ENCODE measurements at places on chromosomes 3 and 15. TPM values are rescaled to one million over a fixed set of nuclear protein-coding genes. Genes with fewer than 3 reads are reported as not detected.

LHFPL4 gene
- not detected for total RNA-seq

ZBTB47 gene
- 47.6 TPM for total RNA-seq

DNA sequence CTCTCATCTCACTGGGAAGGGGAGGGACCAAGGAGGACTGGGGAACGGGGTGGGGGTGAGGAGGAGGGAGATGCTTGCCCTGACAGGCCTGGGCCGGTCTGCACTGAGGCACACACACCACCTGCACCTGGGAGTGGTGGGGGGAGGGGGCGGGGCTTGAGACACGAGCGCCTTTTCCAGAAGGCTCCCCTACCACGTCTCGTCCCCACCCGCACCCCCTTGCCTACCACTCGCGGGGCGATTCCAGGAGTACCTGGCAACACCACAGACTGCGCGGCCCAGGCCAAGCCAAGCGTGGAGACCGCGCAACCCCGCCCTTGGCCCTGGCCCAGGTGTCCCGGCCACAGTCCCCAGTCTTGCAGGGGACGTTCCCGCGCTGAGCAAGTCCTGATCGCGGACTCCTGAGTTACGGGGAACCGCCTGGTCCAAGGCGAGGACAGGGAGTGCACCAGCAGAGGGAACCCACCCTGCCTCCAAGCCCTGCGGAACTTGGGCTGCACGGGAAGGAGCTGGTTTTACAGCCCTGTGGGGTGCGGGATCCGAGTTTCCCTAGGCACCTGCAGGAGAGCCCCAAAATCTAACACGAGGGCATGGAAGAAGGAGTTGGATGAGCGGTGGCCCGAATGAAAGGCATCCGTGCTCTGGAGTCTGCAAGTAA, 68.1 kb upstream of the SH3GL3 start:
- no peaks in the 10 kb centered on the region for H3K27me3 ChIP-seq
- DNase-seq, result no peak
- H3K4me3 ChIP-seq, result no peak overlapping the region
- no peaks in the 10 kb centered on the region for H3K36me3 ChIP-seq

- no peaks in the 10 kb centered on the region for H3K36me3 ChIP-seq
- no peak overlapping the region for H3K27ac ChIP-seq
- no peak for DNase-seq
- H3K4me3 ChIP-seq, result no peak overlapping the region
These were observed 174.5 kb downstream of the FNDC3B start for GRCh38 chr3:172213904-172214303.
